T-helper 2 cell treated with Interferon-gamma antibody and Interleukin-4, amounts not matched to agents 5 μg/mL and 100 μg/mL, for 36 hours (primary cell): ENCODE measurements at places on chromosomes 5 and 9.

GRCh38 chr5:158100373-158100888, 241.5 kb upstream of the CLINT1 start:
- H3K36me3 ChIP-seq: no peaks in the 10 kb centered on the region
- no peaks in the 10 kb centered on the region for H3K4me1 ChIP-seq
- no peak overlapping the region for H3K27ac ChIP-seq
- peaks cover 1% of the 10 kb centered on the region for H3K27me3 ChIP-seq
- no peak for DNase-seq

GRCh38 chr9:32260151-32260862, 124.1 kb upstream of the ACO1 start:
- no peak for DNase-seq
- no peaks in the 10 kb centered on the region for H3K36me3 ChIP-seq
- no peaks in the 10 kb centered on the region for H3K4me1 ChIP-seq
- H3K27me3 ChIP-seq: no peaks in the 10 kb centered on the region
- no peak overlapping the region for H3K27ac ChIP-seq

DNA sequence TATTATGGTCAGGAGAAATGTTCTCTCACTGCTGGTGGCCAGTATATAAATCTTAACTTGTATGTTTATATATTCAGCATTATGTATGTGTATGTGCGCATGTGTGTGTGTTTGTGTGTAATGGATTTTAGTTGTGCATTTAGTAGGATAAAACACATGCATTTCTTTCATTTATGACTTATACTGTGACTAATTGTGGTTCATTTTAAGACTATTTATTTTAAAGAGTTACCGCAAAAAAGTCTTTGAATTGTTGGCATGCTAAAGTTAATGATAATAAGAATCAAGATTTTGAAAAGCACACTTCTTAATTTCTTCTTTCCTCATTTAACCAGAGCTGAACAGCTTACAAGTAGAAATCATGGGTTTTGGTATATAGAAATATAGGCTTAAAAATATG, 60.9 kb downstream of the RAI14 start:
- DNase-seq: no peak
- H3K4me1 ChIP-seq: no peaks in the 10 kb centered on the region
- no peaks in the 10 kb centered on the region for H3K27me3 ChIP-seq
- no peaks in the 10 kb centered on the region for H3K36me3 ChIP-seq

DNA sequence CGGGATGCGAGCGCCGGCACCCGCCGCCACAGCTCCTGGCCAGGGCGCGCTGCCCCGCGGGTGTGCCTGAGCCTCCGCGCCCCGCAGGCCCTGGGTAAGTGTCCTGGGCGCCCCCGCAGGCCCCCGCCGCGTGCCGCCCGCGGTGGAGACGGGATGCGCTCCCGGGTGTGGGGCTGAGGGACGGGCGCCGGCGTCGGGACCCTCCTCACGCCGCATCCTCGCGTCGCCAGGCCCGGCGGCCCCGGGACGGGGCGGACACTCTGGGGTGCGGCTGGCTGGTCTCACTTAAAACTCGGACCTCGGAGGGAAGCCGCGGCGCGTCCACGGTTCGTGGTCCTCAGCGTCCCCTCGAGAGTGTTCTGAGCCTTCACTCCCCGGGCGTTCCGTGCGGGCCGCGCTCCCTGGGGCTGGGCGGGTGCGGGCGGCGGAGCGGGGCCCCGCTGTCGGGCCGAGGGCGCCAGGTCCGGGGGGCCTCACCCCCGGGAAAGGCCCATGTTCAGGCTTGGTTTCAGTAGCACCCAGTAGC, 275 bp downstream of the AHRR start:
- H3K4me1 ChIP-seq: peaks cover 18% of the 10 kb centered on the region
- peaks cover 5% of the 10 kb centered on the region for H3K27me3 ChIP-seq
- DNase-seq: no peak
- peak overlapping the region; percentile 10 for H3K27ac ChIP-seq
- peak overlapping the region; percentile 70 for H3K4me3 ChIP-seq
- peaks cover 28% of the 10 kb centered on the region for H3K36me3 ChIP-seq

- H3K4me1 ChIP-seq: peaks cover 9% of the 10 kb centered on the region
- H3K4me3 ChIP-seq: no peak overlapping the region
- no peak overlapping the region for H3K27ac ChIP-seq
- peaks cover 2% of the 10 kb centered on the region for H3K36me3 ChIP-seq
- H3K27me3 ChIP-seq: no peaks in the 10 kb centered on the region
- DNase-seq: no peak
These were observed 35.2 kb upstream of the CDC42SE2 start for GRCh38 chr5:131228646-131229045.

- no peak overlapping the region for H3K4me3 ChIP-seq
- H3K27ac ChIP-seq: no peak overlapping the region
- no peak for DNase-seq
- H3K36me3 ChIP-seq: no peaks in the 10 kb centered on the region
These were observed 190.9 kb upstream of the TUT7 start for GRCh38 chr9:86545090-86545489.

DNA sequence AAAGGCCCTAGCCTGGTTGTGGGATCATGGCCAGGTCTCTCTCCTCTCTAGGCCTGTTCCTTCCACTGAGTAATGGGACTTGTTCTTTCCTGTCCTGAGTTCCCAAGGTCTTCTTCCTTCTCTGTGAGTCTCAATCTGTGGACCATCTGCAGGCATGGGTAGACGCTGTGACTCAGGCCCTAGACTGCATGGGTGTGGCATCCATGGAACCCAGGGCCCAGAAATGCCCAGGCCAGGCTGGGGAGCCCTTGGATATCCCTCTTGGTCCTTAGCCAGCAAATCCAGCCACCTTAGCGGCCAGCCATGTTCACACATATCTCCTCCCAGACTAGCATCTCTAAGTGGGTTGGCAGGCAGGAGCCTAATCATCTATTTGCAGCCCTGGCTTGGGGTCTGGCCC, 2.3 kb upstream of the ACSL6 start:
- H3K36me3 ChIP-seq: peaks cover 1% of the 10 kb centered on the region
- H3K4me3 ChIP-seq: no peak overlapping the region
- DNase-seq: no peak
- no peak overlapping the region for H3K27ac ChIP-seq

- H3K4me1 ChIP-seq: no peaks in the 10 kb centered on the region
- H3K4me3 ChIP-seq: no peak overlapping the region
- DNase-seq: no peak
- H3K27ac ChIP-seq: no peak overlapping the region
- H3K36me3 ChIP-seq: no peaks in the 10 kb centered on the region
- H3K27me3 ChIP-seq: no peaks in the 10 kb centered on the region
These were observed 390.4 kb upstream of the PRR16 start for GRCh38 chr5:120073722-120074121.

DNA sequence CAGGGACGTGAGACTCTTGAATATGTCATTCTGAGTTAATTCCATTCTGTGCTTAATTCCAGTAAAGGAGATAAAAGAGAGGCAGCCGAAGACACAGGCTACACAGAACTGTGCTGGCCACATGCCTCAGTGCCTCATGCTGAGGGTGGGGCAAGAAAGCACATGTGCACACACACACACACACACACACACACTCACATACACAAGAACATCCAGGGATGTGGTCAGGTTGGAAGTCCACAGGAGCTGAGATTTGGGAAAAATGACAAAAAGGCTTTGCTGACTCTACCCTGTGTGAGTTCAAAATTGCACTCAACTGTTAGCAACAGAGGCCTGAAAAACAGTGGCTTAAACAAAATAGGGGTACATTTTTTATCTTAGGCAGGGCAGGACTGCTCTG, 40.5 kb downstream of the ALG2 start:
- no peak overlapping the region for H3K4me3 ChIP-seq
- H3K36me3 ChIP-seq: no peaks in the 10 kb centered on the region
- no peak overlapping the region for H3K27ac ChIP-seq
- H3K27me3 ChIP-seq: no peaks in the 10 kb centered on the region

DNA sequence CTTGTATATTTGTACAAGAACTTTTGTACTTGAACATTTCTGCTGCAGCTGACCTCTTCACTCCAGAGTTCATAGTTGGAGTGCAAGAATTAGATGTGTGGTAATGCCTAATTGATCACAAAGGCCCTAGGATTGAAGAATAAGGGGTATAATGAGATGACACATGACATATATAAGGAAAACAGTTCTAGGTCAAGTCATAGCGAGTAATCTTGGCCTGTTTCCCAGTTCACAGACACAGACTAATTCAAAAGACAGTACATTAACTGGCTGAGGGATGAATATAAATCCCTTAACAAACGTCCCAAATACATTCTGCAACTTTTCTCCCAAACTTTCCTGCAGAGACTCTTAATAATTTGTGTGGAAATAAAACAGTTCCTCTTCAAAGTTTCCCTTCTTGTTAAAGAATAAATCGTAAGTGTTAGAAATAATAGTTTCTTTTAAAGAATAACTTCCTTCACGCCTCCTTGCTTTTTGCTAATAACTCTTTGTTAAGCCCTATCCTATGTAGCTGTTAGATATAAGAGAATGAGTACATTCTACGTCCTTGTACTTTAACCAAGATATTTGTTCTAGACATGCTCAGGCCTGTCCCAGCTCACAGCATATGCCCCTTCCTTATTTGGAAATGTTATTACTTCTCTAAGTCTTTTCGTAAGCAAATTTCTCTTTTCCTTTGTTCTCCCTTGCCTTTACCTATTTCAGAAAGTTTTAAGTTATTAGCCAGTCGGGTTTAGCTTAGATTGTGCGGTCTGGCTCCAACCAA, 556.4 kb upstream of the CTNND2 start:
- H3K4me3 ChIP-seq: no peak overlapping the region
- no peak overlapping the region for H3K27ac ChIP-seq
- H3K27me3 ChIP-seq: no peaks in the 10 kb centered on the region

DNA sequence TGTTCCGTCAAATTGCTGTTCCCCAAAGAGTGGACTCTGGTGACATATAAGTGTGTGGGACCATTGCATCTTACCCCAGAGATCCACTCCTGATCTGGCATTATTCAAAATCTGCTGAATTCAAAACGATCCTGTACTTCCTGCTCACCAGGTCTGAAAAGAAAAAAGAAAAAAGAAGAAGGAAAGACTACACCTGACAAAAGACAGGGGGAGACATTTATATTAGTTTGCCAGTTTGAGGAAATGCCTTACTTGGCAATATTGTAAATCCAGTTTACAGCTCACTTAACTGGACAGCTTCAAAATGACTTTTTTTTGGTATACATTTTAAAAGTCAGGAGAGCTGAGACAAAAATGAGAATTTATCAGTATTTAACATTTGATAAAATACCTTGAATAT, 15.0 kb upstream of the GRHPR start:
- H3K27me3 ChIP-seq: peaks cover 8% of the 10 kb centered on the region
- no peak for DNase-seq
- H3K27ac ChIP-seq: no peak overlapping the region
- H3K4me1 ChIP-seq: peaks cover 22% of the 10 kb centered on the region
- H3K36me3 ChIP-seq: no peaks in the 10 kb centered on the region

DNA sequence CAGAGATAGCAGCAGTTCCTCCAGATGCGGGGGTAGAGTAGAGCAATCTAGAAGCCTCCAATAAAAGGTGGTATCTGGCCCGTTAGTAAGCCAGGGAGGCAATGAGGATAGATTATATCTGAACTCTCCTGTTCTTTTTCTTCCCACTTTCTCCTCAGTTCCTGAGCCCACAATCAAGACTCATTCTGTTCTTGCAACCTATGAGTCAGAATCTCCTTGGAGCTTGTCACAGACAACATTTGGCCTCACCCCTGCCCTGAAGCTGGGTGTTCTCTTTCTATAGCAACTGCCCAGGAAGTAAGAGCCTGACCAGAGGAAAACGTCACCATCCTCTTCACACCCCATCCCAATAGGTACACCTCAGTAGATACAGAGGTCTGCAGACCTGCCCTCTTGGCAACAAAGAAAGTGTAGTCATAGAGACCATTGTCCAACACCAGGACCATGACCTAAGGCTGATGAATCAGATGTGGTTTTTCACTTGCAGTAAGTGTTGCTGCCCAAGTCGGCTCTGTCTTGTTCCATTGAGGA, 76.3 kb upstream of the PCA3 start:
- no peak overlapping the region for H3K27ac ChIP-seq
- H3K4me3 ChIP-seq: no peak overlapping the region
- DNase-seq: peak; percentile 35
- H3K4me1 ChIP-seq: peaks cover 11% of the 10 kb centered on the region
- no peaks in the 10 kb centered on the region for H3K36me3 ChIP-seq

DNA sequence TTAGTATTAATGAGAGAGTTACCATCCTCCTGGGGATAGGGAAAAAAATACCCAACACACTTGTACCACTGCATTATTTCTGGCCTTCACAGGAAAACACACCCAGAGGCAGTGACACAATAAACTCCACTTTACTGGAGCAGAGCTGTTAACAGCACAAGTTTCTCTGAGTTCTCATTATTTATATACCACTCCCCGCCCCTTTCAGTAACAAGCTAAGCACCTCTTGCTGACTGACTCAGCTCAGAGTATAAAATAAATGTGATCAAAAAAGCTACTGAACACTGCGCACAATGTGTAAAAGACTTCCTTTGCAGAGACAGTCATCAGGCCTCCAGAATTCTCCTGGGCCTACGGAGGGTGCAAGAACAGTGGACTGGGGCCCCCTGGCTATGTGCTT, 21.6 kb downstream of the KLF9 start:
- H3K4me1 ChIP-seq: peaks cover 41% of the 10 kb centered on the region
- no peak for DNase-seq
- H3K36me3 ChIP-seq: peaks cover 2% of the 10 kb centered on the region
- H3K27me3 ChIP-seq: no peaks in the 10 kb centered on the region

DNA sequence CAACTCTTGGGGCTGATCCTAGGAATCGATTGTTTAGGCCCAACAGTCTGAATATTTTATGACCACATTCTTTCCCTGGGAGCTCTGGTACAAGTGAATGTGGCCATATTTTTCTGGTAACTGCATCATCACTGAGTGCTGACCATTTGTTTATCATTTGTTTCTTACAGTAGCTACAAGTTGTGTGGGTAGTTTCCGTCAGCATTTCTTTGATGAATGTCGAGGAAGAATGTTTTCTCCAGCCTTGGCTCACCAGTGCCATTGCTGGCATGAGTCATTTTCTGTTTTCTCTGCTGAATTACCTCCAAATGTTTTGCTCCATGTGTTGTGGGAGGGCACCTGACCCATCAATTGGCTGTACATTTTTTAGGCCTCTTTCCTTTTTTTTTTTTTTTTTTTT, 14.1 kb upstream of the CARD19 start:
- H3K4me1 ChIP-seq: peaks cover 10% of the 10 kb centered on the region
- no peak overlapping the region for H3K4me3 ChIP-seq
- H3K36me3 ChIP-seq: peaks cover 61% of the 10 kb centered on the region
- DNase-seq: no peak
- no peaks in the 10 kb centered on the region for H3K27me3 ChIP-seq
- H3K27ac ChIP-seq: no peak overlapping the region

DNA sequence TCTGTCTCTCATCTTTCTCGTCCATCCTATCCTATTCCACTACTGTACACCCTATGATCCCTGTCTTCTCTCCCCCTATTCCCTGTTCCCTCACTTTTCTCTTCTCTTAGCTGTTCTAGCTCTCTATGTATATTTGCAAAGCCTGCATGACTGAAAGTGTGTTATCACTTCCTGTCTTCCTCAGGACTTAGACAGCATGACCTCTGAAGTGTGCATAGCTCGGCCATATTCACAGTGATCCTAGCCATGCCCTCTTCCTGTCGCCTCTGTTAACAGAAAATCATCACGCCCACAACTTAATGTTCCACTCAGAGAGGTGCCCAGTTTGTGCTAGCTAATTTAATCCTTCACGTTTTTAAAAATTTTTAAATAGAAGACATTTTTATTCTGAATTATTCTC, 35.8 kb upstream of the CDH6 start:
- no peaks in the 10 kb centered on the region for H3K36me3 ChIP-seq
- no peak overlapping the region for H3K4me3 ChIP-seq
- no peaks in the 10 kb centered on the region for H3K4me1 ChIP-seq
- H3K27ac ChIP-seq: no peak overlapping the region
- no peak for DNase-seq

- H3K27ac ChIP-seq: peak overlapping the region; percentile 87
- no peaks in the 10 kb centered on the region for H3K27me3 ChIP-seq
- H3K4me1 ChIP-seq: peaks cover 81% of the 10 kb centered on the region
- H3K36me3 ChIP-seq: peaks cover 7% of the 10 kb centered on the region
- H3K4me3 ChIP-seq: peak overlapping the region; percentile 76
- no peak for DNase-seq
These were observed 30.1 kb upstream of the IL7R start for GRCh38 chr5:35826554-35826953.
